NCI-H187 (cell line): ENCODE measurements at places on chromosomes 7 and 10.

DNA sequence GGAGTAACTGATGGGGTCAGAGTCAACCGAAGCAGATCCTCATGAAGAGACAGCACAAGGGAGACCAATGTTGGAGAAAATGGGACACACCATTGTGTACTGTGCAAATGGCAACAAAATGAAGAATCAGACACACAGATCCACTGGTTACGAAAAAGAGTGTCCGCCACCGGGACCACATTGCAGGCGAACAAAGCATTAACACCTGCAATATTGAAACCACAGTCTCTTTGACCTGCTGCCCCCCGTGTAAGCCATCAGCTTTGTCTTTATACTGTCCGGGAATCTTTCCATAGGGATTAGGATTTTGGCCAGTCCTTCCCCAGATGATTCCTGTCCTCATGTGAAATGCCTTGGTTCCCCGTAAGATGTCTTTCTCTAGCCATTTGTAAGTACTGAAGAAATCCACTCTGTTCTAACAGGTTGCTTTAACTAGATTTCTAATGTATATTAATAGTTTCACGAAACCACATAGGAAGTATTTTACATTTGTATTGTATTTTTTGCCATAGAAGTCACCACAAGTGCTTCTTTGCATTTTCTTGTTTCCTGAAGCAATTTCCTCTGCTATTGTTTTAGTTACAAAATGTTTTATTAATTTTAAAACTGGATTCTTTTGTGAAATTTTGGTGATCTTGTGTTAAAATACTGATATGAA is 140.8 kb upstream of the NFE2L3 start:
- no peak for DNase-seq

- no peak for DNase-seq
Observed at GRCh38 chr10:93514521-93514920, 18.1 kb downstream of the CEP55 start.

- DNase-seq, result no peak
Observed at GRCh38 chr10:131749767-131750142, 151.1 kb upstream of the PPP2R2D start.

GRCh38 chr10:70514591-70514990 is 36.0 kb downstream of the PALD1 start:
- DNase-seq, result no peak

DNA sequence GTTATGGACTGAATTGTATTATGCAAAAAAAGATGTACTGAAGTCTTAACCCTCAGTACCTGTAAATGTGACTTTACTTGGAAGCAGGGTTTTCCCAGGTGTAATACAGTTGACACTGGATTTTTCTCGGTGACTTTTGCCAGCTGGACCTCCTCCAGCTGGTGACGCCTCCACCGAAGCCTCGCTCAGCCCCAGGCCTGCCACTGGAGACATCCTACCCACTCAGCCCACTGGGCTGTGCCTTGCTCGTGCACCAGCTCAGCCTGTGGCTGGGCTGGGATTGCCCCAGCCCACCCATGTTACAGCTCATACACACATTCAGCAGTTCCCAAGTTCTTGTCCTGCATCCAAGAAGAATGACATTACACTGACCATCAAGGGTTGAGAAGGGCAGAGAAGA is 42.4 kb upstream of the GPR22 start:
- DNase-seq, result no peak
